ENCODE measurements at places on chromosomes 7 and 10.

DNA sequence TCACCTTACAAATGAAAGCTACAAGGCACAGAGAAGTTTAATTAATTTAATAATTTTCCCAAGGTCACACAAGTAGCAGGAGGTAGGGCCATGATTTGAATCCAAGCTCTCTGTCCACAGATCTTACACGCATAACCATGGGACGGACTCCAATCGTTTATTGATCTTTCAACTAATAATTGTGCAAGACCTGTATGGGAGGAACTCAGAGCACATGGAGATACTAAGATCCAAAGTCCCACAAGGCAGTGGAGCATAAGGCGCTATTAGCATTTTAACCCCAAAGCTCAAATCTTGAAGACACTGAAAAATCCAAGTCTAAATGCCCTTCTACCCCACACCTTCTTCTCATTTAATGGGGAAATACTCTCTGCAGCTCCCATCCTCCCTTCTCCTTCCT, 143.5 kb downstream of the FGFR2 start:
- no peak for DNase-seq

DNA sequence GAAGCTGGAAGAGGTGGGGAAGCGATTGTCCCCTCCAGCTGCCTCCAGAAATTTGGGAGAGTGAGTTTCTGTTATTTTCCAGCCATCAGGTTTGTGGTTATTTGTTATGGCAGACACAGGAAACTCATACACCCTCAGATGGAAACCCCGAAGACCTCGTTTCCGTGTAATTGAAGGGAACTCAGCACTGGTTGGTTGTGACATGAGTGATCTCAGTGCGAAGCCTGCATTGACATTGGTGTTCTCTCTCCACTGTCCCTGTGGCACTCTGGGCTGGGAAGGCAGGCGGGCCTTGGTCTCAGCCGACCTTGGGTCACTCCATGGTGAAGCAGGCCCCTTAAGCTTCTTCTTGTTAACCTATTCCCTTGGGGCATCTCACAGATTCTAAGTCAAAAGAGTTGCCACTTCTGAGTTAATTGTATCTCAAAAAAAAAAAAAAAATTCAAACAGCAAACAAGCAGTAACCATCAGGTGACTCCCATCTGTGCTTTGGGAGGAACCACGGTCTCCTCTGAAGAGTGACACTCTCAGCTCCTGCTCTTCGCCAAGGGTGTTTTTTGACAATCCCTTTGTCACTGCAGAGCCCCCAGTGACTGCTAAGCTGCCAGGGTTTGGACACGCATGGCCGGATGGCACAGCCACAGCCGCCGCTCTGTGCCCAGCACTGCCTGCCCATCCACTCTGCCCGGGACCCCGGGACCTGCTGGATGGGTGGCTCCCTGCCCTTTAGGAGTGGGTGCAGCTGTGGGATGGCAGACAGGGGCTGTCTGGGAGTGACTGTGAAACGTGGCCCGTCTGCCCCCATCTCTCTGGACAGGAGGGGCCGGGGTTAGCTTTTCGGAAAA, 233.6 kb downstream of the PRPF18 start:
- no peak for DNase-seq

DNA sequence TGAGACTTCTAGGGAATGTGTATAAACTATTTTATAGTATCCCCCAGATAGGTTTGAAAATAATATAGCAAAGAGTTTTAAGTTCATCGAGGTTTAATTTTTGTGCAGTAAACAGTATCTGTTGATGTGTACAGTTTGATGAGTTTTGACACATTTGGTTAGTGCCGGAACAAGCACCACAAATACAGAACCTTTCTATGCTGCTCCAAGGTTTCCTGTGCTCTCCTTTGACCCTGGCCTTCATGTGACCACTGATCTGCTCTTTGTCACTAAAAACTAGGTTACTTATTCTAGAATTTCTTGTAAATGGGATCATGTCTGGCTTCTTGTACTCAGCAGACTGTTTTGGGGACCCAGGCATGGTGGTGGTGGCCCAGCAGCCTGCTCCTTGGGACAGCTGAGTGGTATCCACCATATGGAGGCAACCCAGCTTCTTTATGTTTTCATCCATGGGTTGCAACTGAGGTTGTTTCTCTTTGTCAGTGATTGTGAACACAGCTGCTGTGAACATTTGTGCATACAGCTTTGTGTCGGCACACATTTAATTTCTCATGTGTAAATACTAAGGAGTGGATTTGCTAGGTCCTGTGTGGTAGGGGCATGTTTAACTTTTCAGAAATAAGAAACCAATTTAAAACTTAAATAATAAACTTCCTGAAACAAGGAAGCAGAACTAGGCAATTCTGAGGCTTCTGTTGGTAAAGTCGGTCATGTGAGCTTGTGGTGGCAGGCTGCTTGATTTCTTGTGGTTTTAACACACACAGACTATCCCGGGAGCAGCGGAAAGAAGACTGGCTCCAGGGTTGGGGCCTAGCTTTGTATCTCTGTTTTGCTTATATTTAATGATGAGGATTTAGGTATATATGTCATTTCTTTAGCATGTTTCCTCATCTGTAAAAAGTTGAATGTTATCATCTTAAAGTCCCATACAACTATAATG, 219.4 kb downstream of the ABCA13 start:
- DNase-seq: no peak

DNA sequence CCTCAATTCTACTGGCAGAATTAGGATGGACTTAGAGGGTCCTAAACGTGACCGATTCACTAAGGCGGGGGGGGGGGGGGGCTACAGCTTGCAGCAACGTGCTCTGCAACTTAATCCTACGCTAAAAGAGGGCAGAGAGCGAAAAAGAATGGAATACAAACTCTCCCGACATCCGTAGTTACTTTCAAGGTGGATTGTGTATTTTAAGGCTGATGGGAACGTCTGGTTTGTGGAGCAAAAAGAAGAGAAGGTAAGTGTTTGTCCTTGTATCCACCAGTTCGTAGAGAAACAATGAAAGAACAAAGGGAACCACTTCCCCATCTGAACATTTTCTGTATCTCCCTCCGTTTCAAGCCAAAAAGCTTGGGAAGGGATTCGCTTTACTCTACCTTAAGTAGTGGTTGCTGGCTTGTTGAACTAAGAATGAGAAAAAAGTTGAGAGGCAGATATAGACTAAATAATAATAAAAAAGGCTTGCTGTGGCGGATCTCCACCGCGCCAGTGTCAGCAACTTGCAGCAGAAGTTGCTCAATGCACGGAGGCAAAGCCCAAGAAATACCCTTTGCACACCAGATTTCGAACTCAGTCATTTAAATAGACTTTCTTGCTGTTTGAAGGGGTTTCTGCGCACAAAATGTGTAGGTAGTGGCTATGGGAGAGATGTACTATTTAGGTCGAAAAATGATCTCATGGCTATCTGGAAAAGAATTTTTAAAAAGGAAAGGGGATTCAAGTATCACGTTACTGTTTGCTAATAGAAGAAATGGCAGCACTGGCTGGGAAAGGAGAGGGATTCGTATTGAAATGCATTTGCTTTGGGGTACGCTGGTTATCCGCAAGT, 736 bp downstream of the SKIDA1 start:
- no peak for DNase-seq

DNA sequence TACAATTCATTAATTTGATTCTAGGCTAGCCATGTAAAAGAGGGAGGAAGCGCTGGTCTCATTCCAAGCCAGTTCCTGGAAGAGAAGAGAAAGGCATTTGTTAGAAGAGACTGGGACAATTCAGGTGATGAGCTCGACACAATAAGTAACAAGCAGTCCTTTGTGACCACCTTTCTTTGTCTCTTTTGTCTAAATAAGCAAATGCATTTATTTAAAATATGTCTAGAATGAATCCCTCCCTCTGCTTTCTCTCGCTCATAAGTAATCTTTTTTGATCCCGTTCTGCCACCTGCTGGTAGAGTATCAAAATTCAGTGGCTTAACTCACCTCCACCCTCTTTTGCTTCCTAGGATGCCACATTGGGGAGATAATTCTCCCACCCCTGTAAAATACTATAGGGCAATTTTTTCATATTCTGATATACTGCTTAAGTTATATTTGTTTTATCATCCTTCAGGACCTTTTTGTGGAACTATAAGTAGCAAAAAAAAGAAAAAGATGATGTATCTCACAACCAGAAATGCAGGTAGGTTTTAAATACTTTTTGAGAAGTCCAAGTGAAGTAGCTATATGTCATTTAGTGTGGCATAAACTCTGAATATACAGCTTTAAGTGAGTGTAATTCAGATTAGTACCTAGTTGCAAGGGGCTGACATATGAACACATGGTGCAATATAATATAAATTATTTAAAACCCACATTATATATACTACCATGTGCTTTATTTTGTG, 91.5 kb downstream of the GSDME start:
- peak; percentile 17 for DNase-seq

- no peak for DNase-seq
Measured at GRCh38 chr10:33460505-33461294, 126.2 kb upstream of the NRP1 start.

All from T-helper 9 cell (primary cell).